ENCODE measurements at places on chromosomes 7 and 10. TPM values are rescaled to one million over a fixed set of nuclear protein-coding genes. Genes with fewer than 3 reads are reported as not detected.

Gene NYAP1
- 1.2 TPM for total RNA-seq

Gene BMPR1A
- total RNA-seq: 60.6 TPM

Gene COL1A2
- total RNA-seq: 1,878 TPM

Gene MBL2
- total RNA-seq: not detected

Gene ZDHHC4
- total RNA-seq: 43.9 TPM

Gene CLRN3
- not detected for total RNA-seq

Gene CALHM3
- not detected for total RNA-seq

Gene ZMIZ2
- 7.2 TPM for total RNA-seq

Gene WNT8B
- not detected for total RNA-seq

Gene ATOH7
- total RNA-seq: not detected

Gene CYP26C1
- total RNA-seq: 0.12 TPM

Gene TMUB1
- 20.6 TPM for total RNA-seq

Gene CBX3
- total RNA-seq: 138 TPM

Gene EPO
- not detected for total RNA-seq

Gene MMP21
- under 0.01 TPM for total RNA-seq

Gene PAXIP1
- 7.6 TPM for total RNA-seq

Gene HOXA7
- total RNA-seq: 0.77 TPM

Gene MAGI2
- 29.1 TPM for total RNA-seq

Gene TMEM176A
- 0.22 TPM for total RNA-seq

Gene TAS2R39
- total RNA-seq: not detected

All from uterine smooth muscle cell (primary cell).